ENCODE measurements at places on chromosomes 13 and 19.

DNA sequence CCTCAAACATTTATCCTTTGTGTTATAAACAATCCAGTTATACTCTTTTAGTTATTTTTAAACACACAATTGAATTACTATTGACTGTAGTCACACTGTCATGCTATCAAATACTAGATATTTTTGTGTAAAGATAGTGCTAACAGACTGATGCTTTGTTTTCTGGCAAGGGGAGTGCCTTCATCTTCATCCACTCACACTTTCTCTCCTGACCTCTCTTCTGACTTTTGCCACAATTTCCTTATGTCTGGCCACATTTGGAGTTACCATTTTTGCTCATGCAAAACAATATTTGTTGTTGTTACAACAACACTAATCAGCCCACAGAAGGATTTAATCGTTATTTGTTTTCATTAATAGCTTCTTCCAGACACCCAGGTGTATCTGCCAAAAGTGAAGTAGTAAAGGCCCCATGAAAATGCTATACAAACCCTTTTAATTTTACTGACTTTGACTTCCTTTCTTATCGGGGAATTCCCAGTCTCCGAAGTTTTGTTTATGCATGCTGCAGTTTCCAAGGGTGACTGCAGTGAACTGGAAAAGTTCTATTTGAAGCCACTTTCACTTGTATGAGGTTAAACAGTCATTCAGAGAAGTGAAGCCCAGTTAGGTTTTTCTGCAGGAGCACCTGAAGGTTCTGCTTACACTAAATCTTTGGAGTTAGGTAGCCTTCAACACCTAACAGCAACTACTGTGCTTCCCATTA is 66.1 kb upstream of the FRY start:
- DNase-seq = no peak

DNA sequence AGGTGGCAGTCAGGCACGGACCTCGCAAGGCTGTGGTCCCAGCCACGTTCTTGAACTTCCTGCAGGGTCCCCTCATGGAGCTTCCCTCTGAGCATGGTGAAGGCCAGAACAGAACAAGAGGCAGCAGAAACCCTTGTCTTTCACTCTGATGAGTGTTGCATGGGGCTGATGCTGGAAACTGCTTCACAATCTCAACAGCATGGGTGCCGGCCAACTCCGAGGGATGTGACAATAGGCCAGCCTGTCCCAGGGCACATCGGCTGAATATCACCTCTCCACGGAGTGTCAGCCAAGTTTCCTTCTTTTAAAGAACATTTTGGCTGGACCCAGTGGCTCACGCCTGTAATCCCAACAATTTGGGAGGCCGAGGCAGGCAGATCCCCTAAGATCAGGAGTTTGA is 173.9 kb downstream of the FOXO1 start:
- no peak for DNase-seq

GRCh38 chr13:63025741-63026140 is 1610.1 kb upstream of the PCDH20 start:
- no peak for DNase-seq

DNA sequence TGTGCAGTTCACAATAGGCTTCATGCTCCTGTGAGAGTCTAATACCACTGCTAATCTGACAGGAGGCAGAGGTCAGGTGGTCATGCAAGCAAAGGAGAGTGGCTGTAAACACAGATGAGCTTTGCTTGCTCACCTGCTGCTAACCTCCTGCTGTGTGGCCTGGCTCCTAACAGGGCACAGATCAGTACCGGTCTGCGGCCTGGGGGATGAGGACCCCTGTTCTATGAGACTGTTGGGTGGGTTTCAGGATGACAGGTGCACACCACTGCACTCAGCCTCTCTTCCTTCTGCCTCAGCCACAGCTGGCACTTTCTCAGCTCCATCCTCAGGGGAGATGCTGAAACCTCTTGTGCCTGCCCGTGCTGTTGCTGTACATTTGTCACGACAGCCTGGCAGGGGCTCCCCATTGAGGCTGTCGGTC is 9.7 kb downstream of the CLEC4G start:
- no peak for DNase-seq

- DNase-seq = no peak
Observed at GRCh38 chr13:109366525-109366924, 419.9 kb downstream of the IRS2 start.

All from AG09319 (cell line).